ENCODE measurements at places on chromosomes 4 and X.

DNA sequence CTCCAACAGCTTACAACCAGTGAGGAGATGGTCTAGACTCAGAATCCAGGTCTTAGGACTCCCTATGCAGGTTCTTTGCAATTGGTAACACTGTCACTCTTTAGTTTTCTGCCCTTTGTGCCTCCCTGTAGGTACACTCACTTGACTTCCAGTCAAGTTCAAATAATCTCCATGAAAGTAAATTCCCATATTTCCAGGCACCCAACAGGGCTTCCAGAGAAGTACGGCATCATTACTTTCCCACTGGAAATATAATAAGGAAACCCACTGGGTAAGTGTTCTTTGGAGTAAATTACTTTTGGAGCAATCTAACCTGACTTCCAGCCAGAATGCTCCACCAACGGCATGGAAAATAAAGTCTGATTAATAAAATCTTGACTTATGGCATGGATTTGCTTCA, 338.9 kb downstream of the HNRNPD start:
- DNase-seq, result no peak

DNA sequence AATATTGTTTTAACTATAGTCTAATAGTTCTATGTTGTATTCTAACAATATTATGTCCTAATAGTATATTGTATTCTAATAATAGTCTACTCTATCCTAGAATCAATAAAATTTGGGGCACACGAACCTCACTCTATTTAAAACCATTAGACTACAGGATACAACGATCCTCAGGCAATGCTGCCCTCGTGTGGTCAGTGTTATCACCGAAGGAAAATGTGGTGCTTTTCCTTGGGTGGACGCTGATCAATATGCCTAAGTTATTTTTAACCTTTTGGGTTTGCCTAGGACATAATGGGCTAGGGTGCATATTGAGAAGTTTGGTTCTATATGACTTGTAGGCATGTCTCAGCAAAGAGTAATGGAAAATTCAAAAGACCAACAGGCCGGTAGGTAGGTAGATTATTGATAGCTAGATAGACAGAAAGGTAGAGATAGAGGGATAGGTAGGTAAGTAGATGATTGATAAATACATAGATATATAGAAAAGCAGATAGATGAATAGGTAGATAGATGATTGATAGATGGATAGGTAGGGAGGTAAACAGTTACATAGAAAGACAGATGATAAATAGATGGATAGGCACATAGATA, 75.1 kb downstream of the PRKX start:
- no peak for DNase-seq

- DNase-seq, result no peak
Observed at GRCh38 chr4:17092736-17093437, 194.4 kb upstream of the LDB2 start.

GRCh38 chrX:50114113-50114512, 86.7 kb downstream of the AKAP4 start:
- no peak for DNase-seq
